ENCODE measurements at places on chromosomes 3 and 15.

- DNase-seq, result no peak
Measured at GRCh38 chr3:16373341-16373946, 108.4 kb downstream of the OXNAD1 start.

DNA sequence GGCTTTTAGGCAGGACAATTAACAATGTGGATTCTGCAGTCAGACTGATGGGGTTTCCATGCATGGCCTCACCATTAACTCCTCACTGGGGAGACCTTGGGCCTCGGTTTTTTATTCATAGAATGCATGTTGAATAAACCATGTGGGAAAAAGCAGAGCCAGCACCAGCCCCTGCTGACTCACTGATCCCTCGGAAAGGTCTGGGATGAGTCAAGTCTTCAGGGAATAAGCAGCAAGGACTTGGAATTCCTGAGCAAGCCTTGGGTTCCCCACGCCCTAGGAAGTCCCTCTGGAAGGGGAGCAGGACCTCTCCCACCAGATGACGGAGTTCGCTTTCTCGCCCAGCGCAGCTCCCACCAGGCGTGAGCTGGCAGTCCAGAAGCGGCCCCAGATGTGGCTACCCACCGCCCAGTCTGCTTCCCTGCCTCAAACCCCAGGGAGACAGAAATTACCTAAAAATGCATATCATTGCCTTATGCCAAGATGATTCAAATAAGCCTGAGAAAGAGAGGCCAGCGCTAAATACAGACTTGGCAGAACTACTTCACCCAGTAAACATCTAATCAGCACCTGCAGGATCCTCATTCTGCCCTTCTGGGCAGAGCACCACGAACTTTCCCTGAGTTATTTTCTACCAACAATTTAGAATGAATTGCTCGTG is 45.4 kb downstream of the BTD start:
- DNase-seq, result no peak

DNA sequence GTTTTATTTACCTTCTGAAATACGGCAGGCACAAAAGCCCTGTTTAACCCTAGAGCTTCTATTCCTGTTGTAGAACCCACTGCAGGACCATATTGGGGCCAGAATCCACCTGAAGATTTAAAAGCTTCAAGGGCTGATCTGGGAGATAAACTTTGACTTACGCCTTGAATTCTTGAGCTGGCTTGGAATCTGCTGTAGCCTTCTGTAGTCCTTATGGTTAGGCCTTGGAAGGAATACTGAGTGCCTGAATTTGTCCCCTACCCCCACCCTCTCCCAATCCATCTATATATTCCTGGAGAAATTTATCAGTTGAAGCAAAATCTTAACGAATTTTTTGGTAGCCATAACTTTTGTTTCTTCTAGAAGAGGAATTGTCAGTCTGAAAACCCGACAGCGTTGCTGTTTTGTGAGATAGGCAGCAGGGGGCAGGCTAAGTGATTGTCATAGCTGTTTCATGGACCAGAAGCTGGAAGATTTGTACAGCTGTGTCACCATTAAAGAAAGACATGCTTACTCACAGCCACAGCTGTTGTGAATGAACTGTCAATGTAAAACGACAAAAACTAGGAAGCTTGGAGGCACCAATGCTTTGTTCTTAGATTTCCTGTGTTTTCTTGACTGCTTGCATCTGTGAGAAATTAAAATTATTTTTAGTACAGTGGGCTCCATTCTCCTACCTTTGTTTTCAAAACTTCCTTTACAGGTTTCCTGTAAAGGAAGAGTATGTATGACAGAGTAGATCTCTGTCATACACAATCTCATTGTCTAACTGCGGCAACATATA is 12.8 kb downstream of the LXN start:
- DNase-seq, result peak; percentile 5

GRCh38 chr3:197237897-197238296 is 60.5 kb downstream of the DLG1 start:
- no peak for DNase-seq

GRCh38 chr15:25464784-25465183 is 26.0 kb upstream of the UBE3A start:
- no peak for DNase-seq

DNA sequence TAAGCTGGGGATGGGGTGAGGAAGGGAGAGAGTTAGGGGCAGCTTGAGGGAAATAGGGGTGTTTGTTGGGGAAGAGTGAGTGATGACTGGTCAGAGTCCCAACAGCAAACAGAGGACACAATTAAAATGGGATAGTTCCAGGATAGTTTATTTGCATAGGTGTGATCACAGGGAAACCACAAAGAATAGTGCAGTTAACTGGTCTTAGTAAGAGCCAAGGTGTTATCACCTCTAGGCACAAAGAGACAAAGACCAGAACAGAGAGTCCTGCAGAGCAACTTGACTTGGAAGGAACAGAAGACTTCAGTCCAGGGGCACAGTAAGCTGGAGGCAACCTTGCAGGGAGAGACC is 42.1 kb upstream of the DLG1 start:
- DNase-seq, result no peak

DNA sequence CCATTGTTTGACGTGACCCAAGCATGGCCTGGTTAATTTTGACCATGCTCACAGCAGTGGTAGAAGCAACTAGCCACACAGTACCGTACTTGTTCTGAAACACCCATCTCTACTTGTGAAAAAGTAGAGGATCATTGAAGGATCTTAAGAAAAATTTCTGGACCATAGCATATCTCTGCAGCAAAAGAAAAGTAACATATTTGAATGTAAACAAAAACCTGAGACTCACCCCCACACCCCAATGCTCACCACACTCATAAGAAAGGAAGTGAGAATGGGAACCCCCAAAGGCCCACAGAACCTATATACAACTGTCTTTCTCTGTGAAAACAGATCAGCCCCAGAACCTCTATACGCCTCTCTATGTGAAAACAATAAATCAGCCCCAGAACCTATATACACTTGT is 33.8 kb upstream of the TFRC start:
- peak; percentile 77 for DNase-seq
